Naive B cell (primary cell): ENCODE measurements at places on chromosomes 5 and 9.
A peak's percentile ranks its signal among the peaks of the same experiment; 100 is the strongest.

DNA sequence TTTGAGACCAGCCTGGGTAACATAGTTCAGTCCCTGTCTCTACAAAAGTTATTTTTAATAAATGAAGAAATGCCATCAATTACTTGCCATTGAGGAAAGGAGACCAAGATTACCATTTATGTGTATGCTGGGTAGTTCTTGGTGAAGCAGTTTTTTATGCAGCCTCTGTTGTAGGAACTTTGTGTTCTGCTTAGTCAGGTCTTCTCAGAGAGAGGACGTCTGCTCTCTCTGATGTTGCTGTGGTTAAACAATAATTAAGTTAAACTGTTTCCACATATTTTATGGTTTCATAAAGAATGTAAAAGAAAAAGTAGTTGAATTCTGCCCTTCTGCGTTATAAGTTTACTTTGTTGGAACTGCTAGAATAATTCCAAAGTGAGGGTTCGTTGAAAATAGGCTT lies 210.5 kb downstream of the KDM4C start:
- DNase-seq = no peak

DNA sequence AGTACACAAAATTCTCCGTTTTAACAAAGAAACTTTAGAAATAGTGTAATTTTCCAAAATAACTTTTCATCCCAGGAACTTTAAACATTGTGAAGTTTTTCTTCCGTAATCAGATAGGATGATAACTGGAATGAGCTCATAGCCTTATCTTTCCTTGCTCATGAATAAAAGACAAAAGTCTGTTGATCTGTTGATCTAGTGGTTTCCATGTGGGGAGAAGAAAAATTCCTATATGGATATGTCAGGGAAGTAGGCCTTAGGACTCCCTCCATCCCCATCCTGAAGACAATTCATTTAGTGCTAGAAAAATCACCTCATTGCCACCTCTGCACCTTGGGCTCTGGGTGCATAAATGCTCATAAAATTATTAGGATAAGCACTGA lies 266.6 kb downstream of the SMARCA2 start:
- no peak for DNase-seq

GRCh38 chr5:149561848-149562247 lies 10.6 kb upstream of the CSNK1A1 start:
- DNase-seq = no peak

GRCh38 chr9:128192601-128193371 lies 1.4 kb upstream of the CIZ1 start:
- DNase-seq = peak; percentile 58

GRCh38 chr9:99637641-99638040 lies 184.0 kb upstream of the NR4A3 start:
- DNase-seq = no peak

DNA sequence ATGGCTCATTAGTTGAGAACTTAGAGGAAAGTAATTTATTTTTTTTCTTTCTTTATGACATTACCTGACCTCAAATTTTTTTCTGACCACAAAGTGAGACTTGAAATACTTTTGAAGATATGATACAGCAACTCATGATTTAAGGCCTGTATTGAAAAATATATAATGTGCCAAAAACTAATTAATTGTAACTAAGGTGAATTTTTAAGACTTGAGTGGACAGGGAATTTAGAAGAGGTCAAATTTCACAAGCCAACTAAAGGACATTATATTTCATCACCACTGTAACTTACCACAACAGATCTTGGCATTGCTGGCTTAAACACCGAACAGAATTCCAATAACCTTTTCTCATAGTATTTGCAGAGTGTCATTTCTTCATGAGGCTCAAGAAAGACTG lies 1.8 kb downstream of the CCNH start:
- DNase-seq = no peak

- DNase-seq = no peak
Observed at GRCh38 chr9:5920860-5921328, 30.2 kb downstream of the MLANA start.

- DNase-seq = no peak
Observed at GRCh38 chr9:24545285-24545684, 412 bp downstream of the IZUMO3 start.

DNA sequence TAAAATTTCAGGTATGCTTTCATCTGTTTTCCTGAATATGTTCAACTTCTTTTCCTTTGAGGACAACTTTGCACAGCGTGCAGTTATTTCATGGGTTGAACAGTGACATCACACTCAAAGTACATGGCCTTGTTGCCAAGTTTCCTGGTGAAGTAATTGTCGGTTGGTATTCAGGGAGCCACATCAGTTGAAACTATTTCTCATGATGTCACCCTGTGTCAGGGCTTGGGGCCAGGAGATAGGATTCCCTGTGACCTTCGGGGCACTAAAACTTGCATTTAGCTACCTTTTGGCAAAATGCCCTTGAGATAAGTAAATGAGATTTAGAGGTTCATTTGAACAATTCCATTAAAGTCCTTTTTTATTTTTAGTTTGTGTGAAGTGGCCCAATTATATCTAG lies 383.9 kb downstream of the SH3GL2 start:
- no peak for DNase-seq
